ENCODE measurements at places on chromosomes 12 and 14. TPM values are rescaled to one million over a fixed set of nuclear protein-coding genes. Genes with fewer than 3 reads are reported as not detected.

DNA sequence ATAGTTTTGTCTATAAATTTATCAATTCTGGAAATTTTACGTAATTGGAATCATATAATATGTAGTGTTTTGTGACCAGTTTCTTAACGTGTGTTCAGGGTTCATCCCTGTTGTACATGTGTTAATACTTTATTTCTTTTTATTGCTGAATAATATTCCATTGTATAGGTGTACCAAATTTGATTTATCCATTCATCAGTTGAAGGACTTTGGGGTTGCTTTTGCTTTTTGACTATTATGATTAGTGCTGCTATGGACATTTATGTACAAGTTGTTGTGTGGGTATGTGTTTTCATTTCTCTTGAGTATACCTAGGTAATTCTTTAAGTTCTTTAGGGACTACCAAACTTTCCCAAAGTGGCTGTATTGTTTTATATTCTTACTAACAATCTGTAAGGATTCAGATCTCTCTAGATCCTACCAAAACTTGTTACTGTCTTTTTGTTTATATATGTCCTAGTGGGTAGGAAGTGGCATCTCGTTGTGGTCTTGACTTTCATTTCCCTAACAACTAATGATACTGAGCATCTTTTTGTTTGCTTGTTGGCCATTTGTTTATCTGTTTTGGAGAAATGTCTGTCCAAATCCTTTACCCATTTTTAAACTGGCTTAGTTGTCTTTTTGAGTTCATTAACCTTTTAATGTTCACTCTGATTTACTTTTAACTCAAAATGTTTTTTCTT, 14.9 kb downstream of the VRK1 start:
- no peak for DNase-seq

DNA sequence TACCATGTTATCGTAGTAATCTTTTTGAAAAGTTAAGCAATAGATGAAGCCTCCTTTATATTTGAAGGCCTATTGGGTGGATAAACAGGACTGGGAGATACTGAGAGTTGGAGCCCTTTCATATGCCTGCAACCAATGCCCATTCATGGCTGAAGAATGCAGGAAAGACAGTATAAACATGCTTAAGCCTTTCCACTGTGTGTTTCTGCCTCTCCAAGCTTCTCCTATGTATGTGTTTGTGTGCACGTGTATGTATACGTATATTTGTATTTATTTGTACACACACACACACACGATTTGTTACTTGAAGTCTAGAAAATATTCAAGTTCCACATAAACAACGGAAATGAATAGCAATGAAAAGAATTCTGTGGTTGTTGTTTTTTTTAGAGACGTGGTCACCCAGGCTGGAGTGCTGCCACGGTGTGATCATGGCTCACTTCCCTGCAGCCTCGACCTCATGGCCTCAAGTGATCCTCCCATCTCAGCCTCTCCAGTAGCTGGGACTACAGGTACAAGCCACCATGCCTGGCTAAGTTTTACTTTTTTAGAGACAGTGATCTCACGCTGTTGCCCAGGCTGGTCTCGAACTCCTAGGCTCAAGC, 1453.5 kb downstream of the AACS start:
- no peak for DNase-seq

DNA sequence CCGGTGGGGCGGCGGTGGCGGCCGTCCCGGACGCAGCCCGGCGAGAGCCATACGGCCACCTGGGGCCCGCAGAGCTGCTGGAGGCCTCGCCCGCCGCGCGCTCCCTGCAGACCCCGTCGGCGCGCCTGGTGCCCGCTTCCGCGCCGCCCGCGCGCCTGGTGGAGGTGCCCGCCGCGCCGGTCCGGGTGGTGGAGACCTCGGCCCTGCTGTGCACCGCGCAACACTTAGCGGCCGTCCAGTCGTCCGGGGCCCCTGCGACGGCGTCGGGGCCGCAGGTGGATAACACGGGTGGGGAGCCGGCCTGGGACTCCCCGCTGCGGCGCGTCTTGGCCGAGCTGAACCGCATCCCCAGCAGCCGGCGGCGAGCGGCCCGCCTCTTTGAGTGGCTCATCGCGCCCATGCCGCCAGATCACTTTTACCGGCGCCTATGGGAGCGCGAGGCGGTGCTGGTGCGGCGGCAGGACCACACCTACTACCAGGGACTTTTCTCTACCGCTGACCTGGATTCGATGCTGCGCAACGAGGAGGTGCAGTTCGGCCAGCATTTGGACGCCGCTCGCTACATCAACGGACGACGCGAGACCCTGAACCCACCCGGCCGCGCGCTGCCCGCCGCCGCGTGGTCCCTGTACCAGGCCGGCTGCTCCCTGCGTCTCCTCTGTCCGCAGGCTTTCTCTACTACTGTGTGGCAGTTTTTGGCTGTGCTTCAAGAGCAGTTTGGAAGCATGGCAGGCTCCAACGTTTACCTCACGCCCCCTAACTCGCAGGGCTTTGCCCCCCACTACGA, 716 bp downstream of the RIOX1 start:
- peak; percentile 74 for DNase-seq

DNA sequence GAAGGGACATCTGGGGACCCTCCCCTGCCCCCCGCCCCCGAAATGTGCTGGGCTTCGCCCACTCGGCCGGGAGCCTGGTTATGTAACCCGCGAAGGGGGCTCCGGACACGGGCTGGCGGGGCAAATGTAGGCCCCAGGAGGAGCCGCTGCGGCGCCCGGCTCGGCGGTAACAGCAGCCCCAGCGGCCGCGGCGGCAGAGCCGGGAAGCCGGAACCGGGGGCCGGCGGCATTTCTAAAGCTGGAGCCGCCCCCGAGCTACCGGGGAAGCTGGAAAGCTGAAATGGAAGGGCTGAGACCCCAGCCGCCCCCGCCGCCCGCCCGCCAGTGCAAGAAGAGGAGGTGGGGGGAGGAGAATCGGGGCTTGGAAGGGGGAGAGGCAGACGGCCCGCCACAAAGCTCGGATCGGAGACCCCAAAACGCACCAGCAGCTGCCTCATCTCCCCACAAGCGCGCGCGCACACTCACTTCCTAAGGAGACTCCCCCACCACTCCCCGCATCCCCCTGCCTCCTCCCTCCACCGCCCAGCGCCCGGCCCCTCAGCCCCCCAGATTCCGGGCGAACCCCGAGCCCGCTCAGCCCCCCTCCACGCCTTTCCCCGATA, 1.5 kb downstream of the KDM2B start:
- DNase-seq, result no peak

- no peak for DNase-seq
These were observed 110.0 kb downstream of the FOXG1 start for GRCh38 chr14:28876572-28876945.

GRCh38 chr12:74431801-74432200, 105.8 kb upstream of the ATXN7L3B start:
- no peak for DNase-seq

- no peak for DNase-seq
These were observed 21.6 kb downstream of the CORO1C start for GRCh38 chr12:108709697-108710096.

Gene RASSF9
- polyA plus RNA-seq, result 2.6 TPM

Gene PRKD1
- 0.23 TPM for polyA plus RNA-seq

Gene POTEG
- polyA plus RNA-seq, result not detected
